ENCODE measurements at places on chromosomes 4 and X.
A peak's percentile ranks its signal among the peaks of the same experiment; 100 is the strongest.

- no peak for DNase-seq
These were observed 80.2 kb downstream of the MTNR1A start for GRCh38 chr4:186475202-186475601.

- no peak for DNase-seq
These were observed 46.8 kb downstream of the UGT2A3 start for GRCh38 chr4:68904786-68905185.

DNA sequence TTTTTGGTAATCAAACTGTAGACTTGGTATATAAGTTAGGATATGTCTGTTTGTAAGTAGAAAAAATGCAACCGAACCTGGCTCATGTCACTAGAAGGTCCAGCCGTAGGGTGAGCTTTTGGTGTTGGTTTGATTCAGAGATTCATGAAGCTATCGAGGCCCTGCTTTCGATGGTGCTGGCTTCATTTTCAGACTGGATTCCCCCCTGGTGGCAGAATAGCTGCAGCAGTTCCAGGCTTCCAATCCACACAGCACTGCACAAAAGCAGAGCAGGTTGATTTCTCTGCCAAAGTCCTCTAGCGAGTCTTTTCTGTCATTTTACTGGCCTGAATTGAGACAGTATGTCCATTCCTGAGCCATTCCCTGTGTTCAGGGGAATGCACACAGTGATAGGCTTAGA, 33.1 kb downstream of the PDK3 start:
- no peak for DNase-seq

DNA sequence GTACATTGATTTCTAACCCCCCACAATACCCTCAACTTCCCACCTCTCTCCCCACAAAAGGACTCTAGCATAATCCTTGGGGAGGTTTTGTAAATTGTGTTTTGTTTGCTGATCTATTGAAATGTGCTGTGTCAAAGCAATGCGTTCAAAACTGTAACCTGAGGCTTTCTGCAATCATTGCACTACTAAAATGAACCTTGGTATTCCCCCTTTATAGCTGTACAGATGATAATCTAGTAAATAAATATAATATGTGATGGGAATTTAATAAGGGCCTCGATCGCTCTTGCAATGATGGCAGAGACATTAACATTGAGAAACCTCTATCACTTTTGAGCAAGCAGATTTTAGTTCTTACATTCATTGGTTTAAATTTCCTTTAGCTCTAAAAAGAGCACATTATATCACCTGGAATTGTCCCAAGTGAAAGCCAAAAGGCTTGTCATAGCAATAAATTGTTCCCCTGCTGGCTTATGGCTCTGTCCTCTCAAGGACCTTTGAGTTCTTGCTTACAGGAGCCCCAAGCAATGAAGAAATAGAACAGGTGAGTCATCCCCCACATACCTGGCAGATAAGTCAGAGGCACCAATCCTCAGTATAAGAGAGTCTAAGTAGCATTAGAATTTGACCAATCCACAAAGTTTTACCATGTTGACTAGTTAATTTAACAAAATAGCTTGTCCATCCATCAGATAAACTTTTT, 18.4 kb upstream of the ACE2 start:
- DNase-seq = peak; percentile 13

DNA sequence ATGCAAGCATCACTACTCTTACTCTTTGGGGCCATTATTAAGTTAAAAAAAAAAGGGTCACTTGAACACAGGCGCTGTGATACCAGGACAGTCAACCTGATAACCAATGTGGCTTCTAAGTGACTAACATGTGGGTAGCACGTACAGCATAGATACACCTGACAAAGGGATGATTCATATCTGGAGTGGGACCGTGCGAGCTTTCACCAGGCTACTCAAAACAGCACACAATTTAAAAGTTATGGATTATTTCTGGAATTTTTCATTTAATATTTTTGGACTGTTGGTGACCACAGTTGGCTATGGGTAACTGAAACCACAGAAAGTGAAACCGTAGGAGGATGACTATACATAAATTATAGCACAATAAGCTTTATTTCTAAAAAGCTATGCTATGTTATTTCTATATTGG, 113.8 kb upstream of the STIM2 start:
- DNase-seq = no peak

- DNase-seq = no peak
These were observed 26.8 kb downstream of the PDGFRA start for GRCh38 chr4:54255881-54256280.

DNA sequence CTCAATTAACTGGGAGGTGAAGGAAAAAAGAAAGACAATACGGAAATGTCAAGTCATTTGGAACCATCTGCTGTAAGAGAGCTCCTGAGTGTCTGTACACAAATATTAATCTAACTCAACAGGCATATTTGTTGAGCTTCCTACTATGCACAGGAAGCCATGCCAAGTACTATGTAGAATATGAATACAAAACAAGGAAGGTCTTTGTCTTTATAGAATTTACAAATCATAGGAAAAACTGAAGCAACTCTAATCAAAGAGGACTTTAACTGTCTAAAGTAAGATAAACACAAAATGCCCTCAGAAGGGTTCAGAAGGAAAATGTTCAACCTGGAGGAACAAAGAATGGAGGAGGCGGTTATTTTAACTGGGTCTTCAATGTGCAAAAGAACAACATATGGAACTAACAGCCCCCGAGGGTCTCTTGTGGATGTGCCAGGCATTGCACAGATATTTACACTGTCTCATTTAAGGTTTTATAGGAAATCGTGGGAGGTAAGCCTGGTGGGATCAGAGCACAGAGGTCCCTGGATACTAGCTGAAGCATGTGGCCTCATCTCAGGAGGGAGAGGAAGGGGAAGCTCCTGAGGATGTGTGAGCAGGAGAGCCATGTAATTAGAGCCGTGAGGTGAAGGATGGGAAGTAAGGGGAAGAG, 5.8 kb downstream of the FAM114A1 start:
- no peak for DNase-seq

- DNase-seq = no peak
These were observed 53.8 kb upstream of the CLCN4 start for GRCh38 chrX:10103023-10103422.

- no peak for DNase-seq
These were observed 190.6 kb downstream of the CCSER1 start for GRCh38 chr4:90317785-90318184.

GRCh38 chr4:111334361-111334760, 711.5 kb upstream of the PITX2 start:
- no peak for DNase-seq

- no peak for DNase-seq
These were observed 13.2 kb upstream of the PDE5A start for GRCh38 chr4:119641765-119642164.

DNA sequence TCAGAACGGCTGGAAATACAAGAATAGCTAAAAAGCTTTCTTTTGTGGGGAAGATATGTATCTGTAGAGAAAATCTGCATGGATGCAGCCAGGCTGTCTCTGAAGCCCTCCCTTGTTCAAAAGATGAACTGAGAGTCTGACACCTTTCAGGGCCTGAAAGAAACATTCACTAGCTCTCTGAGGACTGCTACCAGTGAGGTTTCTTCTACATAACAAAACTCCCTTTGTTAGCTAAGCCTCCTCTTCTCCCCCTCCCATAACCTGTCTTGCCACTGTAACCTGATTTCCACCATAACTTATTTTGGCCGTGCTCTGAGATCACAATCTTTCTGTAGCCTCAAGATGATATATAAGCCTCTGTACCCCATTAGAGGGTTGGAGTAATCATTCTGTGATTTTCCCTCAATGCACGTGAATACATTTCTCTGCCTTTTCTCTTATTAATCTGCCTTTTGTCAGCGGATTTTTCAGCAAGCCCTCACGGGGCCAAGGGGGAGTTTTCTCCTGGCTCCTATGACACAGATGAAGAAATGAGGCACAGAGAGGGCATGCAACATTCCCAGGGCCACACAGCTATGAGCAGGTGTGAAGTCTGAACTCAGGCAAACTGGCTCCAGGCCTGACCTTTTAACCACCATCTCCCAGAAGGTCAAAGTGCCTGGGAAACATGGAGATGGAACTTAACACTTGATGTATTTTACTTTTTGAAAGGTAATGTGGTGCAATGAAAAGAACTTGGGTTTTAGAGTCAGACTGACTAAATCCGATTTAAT, 161.6 kb upstream of the PRDX4 start:
- DNase-seq = no peak

- no peak for DNase-seq
These were observed 61.8 kb downstream of the FHDC1 start for GRCh38 chr4:152997771-152998487.

DNA sequence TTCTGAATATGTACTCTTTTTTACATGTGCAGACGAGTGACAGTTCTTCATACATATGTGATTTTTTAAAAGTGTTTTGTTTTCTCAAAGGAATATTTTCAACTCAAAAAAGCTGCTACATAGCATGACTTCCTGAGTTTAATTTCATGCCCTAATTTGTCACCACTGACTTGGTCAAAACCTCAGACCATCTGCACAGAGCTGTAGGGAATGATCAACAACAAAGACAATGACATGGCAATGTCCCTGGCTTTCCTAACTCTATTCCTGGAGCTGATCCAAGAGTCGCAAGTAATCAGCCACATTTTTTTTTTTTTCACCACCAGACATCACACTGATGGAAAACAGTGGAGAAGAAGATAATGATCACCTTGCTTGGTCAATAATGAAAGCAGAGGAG, 97.7 kb downstream of the TMA16 start:
- DNase-seq = no peak

- DNase-seq = no peak
These were observed 32.1 kb upstream of the MTNR1A start for GRCh38 chr4:186587416-186588018.

- no peak for DNase-seq
These were observed 740.3 kb downstream of the CENPC start for GRCh38 chr4:66804979-66805378.

GRCh38 chrX:115584696-115585095, 23.7 kb downstream of the PLS3 start:
- no peak for DNase-seq

GRCh38 chr4:188143731-188144130, 4.5 kb downstream of the TRIML1 start:
- DNase-seq = no peak

GRCh38 chr4:3786196-3786869, 20.1 kb downstream of the ADRA2C start:
- DNase-seq = no peak

- no peak for DNase-seq
These were observed 60.0 kb downstream of the TMEM164 start for GRCh38 chrX:110062919-110063318.

DNA sequence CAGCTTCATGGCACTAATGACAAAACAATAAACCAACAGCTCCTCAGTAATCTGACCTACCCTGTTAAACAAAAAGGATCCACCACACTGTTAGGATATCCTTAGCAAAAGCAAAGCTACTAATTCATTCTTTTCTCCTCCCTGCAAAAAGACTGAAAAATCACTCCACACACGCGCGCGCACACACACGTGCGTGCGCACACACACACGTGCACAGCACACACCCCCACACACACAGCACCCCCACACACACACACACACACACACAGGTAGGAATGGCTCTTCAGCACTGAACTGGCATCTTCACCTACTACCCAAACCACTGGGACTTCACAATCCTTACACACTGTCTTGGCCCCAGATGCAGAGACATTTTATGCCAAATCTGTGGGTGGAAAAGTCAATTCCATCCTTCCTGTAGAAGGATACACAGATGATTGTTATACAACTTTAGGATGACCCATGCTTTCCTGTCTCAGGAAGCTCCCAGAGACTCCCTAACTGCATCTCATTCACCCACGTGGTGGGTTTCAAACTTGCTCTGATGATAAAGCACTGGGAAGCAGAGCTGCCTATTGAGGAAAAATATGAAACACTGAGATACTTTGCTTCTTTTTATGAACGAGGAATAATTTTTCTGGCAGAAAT, 102.5 kb downstream of the TSPAN5 start:
- DNase-seq = no peak

GRCh38 chrX:20515841-20516461, 249.2 kb upstream of the RPS6KA3 start:
- no peak for DNase-seq

GRCh38 chr4:100504086-100504874, 13.5 kb downstream of the EMCN start:
- DNase-seq = no peak

GRCh38 chr4:71860643-71861042, 76.8 kb upstream of the GC start:
- DNase-seq = no peak

DNA sequence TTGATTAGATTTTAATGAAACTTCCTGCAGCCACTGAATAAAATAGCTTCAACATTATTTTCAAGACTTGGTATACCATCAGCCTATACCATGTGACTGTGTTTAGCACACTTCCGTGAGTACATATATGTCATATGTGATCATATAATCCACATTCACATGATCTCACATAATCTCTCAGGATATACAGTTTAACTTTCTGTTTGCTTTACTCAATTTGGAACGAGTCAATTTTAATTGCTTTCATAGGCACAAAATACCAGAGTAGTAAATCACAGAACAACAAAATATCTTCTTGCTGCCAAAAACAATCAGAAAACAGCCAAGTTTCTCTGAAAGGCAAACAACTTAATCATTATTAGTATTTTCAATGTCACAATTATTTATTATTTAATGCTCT, 731.1 kb upstream of the DIAPH2 start:
- no peak for DNase-seq

DNA sequence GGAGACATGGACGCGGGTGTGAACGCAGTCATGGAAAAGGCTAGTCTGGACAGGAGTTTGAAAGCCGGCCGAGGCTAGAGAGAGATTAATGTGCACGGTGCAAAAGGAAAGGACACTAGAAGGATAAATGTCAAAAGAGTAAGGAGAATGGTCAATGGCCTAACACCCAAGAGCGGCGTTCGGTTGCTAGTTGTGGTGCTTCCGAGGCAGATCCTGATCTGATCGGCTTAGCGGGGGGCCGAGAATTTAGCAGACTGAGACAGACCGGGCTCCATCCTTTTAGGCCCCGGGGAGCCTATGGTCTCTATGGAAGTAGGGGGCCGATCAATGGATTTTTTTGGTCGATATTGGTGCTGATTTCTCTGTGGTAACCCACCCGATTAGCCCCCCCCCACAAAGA, 6.9 kb downstream of the GAGE10 start:
- no peak for DNase-seq

GRCh38 chrX:49059681-49060085, 884 bp downstream of the CCDC120 start:
- DNase-seq = no peak

- no peak for DNase-seq
These were observed 302.2 kb downstream of the BCOR start for GRCh38 chrX:39795605-39796004.

GRCh38 chrX:153521034-153521433, 3.6 kb downstream of the ATP2B3 start:
- DNase-seq = no peak

- no peak for DNase-seq
These were observed 46.4 kb upstream of the GPM6B start for GRCh38 chrX:13863324-13863723.

GRCh38 chr4:124437853-124438495, 274.6 kb downstream of the ANKRD50 start:
- no peak for DNase-seq

DNA sequence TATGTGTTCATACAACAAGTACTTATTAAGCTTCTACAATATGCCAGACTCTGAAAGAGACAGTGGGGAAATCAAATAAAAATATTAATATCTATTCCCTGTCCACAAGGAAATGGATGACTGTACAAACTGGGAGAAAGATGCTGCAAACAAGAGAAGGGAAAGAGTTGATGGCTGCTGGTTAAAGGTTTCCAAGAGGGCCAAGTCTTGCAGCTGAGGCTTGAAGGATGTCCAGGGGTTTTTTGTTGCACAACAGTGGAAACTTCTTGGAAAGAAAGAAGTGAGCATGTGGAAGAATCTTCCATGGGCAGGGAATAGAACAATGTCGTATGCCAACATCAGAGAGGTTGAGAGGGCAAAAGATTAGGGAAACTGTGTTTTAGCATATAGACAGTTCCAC, 95.8 kb downstream of the MID1 start:
- DNase-seq = no peak
